Type B pancreatic cell (in vitro differentiated cells): ENCODE measurements at places on chromosomes 2 and 18. TPM values are rescaled to one million over a fixed set of nuclear protein-coding genes. Genes with fewer than 3 reads are reported as not detected.

- DNase-seq: no peak
- peaks cover 31% of the 10 kb centered on the region for H3K4me1 ChIP-seq
- H3K4me3 ChIP-seq: no peak overlapping the region
- no peak overlapping the region for H3K27ac ChIP-seq
- no peaks in the 10 kb centered on the region for H3K36me3 ChIP-seq
Observed at GRCh38 chr18:58851856-58852255, 12.8 kb upstream of the ZNF532 start.

DNA sequence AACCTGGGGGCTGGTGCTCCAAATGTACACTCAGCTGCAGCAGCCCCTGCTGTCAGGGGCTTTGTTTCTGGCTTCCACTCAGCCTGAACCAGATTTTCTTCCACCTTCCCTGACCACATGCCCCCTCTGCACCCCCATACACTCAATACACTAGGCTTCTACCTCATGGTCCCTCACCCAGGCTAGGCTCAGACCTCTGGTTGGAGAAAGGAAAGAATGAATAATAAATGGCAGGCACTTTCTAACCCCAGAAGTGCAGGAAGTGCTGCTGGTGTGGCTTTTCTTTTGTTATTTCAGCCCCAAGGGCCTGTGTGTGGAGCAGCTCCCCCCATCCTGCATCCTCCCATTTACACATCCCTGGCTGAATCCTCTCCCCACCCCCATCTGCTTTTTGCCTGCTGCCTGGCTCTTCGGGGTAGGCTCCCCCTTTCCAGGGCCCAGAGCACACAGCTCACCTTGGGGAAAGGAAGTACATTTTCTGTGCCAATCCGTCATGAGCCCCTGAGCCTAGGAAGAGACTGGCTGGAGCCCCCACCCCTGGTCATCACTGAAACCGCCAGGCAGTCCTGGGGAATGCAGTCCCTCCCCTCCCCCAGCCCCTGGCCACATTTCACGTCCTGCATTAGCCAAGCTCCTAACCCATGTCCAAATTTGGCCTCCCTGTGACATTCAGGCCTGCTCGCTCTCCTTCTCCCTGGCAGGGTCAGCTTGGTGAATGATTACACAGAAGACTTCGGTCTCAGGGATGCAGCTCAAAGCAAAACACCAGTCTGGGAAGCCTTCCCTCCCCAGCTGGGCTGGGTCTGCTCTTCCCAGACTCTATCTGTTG, 2.6 kb downstream of the DYSF start:
- H3K4me1 ChIP-seq: peaks cover 49% of the 10 kb centered on the region
- H3K27ac ChIP-seq: peak overlapping the region; percentile 52
- H3K4me3 ChIP-seq: peak overlapping the region; percentile 77
- H3K27me3 ChIP-seq: peaks cover 41% of the 10 kb centered on the region
- no peak for DNase-seq
- H3K36me3 ChIP-seq: no peaks in the 10 kb centered on the region

- peak overlapping the region; percentile 56 for H3K4me3 ChIP-seq
- peak overlapping the region; percentile 32 for H3K27ac ChIP-seq
Observed at GRCh38 chr2:69389271-69389670, 2.2 kb upstream of the GFPT1 start.

- H3K4me3 ChIP-seq: no peak overlapping the region
- DNase-seq: no peak
Observed at GRCh38 chr2:33144243-33144642, 197.5 kb downstream of the LTBP1 start.

DNA sequence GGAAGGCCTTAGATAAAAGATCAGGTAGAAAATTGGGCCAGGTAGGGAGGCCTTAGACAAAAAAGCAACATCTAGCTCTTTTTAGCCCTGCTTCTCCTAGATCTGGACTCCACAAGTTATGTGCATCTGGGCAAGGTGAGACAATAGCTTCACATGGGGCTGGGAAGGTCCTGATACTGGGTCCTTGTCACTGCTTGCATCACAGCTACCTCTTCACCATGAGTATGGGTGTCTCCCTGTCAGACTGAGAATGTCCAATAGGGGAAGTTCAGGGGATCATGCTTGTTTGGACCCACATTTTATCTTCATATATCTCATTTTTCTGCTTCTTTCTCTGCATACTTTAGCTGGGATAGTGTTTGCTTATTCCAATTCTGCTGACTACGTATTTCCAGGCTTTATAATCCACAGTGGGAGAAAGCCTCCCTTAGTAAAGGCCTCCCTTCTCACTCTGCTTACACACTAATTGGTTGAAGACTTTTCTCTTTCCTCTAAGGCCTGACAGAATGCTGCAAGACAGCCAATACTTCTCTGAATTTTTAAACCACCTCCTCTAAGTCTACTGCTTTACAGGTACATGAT, 189.6 kb downstream of the CYRIA start:
- H3K27me3 ChIP-seq: peaks cover 6% of the 10 kb centered on the region
- no peak overlapping the region for H3K4me3 ChIP-seq
- H3K27ac ChIP-seq: no peak overlapping the region
- H3K4me1 ChIP-seq: peaks cover 4% of the 10 kb centered on the region

GRCh38 chr2:113977060-113977659, 87.3 kb downstream of the ACTR3 start:
- H3K36me3 ChIP-seq: peaks cover 13% of the 10 kb centered on the region
- H3K4me3 ChIP-seq: no peak overlapping the region
- DNase-seq: no peak
- H3K27ac ChIP-seq: peak overlapping the region; percentile 65
- H3K27me3 ChIP-seq: no peaks in the 10 kb centered on the region

DNA sequence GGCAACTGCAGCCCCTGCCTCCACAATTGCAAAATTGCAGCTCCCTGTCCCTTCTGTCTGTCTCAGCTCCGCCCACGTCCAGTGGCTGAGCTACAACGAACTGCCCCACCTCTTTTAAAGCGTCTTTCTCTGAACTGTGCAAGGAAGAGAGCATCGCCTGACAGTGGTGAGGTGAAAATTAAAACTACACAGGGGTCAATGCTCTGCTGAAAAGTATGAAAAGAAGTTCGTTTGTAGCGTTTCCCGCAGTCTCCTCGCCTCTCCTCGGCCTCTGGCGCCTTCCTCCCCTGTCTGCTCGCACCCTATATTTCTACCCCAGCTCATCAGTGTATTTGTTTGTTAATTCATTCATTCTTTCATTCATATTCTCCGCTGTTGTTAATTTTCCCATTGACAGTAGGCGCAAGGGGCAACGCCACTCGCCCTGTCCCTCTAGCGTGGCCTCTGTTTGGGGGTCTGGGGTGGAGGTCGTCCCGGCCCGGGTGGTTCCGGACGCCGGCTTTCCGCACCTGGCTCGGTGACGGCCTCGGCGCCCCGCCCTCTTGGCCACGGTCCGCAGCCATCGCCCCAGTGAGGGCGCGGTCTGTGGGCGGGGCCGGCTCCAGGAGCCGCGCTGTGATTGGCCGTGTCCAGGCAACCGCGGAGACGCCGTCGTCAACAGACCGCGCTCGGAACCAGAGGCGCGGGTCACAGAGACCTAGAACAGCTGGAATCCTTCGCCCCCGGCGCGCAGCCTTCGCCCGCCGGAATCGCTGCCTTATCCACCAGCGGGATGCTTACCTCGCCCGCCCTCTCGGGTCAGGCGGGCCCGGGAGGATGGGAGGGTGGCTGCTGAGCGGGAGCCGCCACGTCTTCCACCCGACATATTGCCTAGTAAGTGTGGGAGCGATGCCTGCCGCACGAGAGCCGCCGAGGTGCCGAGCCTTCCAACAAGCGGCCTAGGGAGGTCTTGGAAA, at the start of gene VWA3B:
Gene VWA3B (plus strand): TSS at position 677 of the 956 bp plus-strand sequence. CDS start 5,926 bp downstream, outside the sequence.
- DNase-seq: peak; percentile 86
- H3K27me3 ChIP-seq: peaks cover 58% of the 10 kb centered on the region
- peaks cover 17% of the 10 kb centered on the region for H3K4me1 ChIP-seq
- H3K27ac ChIP-seq: peak within 1 kb of the TSS; percentile 81
- no peaks in the 10 kb centered on the region for H3K36me3 ChIP-seq
- H3K4me3 ChIP-seq: peak within 1 kb of the TSS; percentile 89

DNA sequence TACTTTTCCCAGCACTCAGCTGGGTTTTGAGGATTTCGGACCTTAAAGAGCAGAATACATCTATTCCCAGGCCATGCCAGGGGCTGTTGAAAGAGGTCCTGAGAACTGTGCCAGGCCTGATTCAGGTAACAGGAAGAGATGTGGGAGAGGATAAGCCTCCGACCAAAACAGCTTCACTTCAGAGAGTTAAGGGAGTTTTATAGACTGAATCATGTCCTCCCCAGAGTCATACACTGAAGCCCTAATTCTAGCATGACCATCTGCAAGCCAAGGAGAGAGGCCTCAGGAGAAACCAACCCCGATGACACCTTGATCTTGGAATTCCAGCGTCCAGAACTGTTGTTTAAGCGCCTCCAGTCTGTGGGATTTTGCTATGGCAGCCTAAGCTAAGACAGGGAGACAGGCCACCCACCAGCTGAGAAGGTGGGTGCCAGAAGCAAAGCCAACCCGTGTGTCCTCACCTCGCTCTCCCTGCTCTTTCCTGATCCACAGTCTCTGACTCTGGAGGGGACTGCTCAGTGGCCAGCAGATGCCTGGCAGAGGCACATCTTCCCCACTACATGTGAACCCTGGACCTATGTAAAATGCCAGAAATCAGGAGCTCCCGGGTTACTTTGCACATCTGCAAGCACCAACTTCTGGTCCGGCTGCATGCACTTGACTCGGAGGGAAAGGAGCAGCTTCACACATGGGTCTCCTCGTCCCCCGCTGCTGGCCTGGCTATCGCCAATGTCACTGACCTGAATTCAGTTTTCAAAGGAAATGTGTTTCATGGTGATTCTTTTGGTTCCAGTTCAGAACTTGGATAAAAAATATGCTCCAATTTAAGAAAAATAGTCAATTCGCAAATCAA, 116.8 kb upstream of the EPC2 start:
- DNase-seq: no peak
- no peaks in the 10 kb centered on the region for H3K27me3 ChIP-seq
- peaks cover 5% of the 10 kb centered on the region for H3K4me1 ChIP-seq
- H3K36me3 ChIP-seq: no peaks in the 10 kb centered on the region
- H3K27ac ChIP-seq: no peak overlapping the region
- H3K4me3 ChIP-seq: no peak overlapping the region

- no peak for DNase-seq
- H3K27me3 ChIP-seq: no peaks in the 10 kb centered on the region
- H3K27ac ChIP-seq: no peak overlapping the region
- H3K36me3 ChIP-seq: peaks cover 14% of the 10 kb centered on the region
Observed at GRCh38 chr2:236127010-236127409, 41.2 kb downstream of the GBX2 start.

DNA sequence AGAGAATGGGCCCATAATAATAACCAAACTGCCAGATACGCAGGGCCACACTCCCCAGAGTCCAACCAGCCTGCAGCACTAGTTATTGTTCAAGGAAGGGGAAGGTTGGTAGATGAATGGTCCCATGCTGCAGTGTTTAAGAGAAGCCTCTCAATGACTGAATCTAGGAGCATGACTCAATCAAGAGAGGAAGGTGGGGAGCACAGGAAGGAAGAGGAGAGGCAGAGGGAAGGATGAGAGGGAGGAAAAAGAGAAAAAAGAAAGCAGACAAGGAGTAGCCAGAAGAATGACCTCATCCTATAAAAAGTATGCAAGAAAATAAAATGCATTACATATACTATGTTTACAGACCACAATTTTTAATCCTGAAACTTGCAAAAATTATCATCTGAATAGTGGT, 174.5 kb downstream of the TCF4 start:
- DNase-seq: no peak
- peaks cover 2% of the 10 kb centered on the region for H3K27me3 ChIP-seq
- no peak overlapping the region for H3K27ac ChIP-seq
- H3K4me3 ChIP-seq: no peak overlapping the region

GRCh38 chr2:133936601-133937000, 317.3 kb upstream of the MGAT5 start:
- no peak overlapping the region for H3K4me3 ChIP-seq
- H3K4me1 ChIP-seq: no peaks in the 10 kb centered on the region
- no peak overlapping the region for H3K27ac ChIP-seq

NPPC gene
- 1.6 and 5.4 TPM in 2 replicates for total RNA-seq

ABCG8 gene
- 0.31 TPM in 1 of 2 replicates, not detected in the other for total RNA-seq

TIMM21 gene
- 40.2 and 44.8 TPM in 2 replicates for total RNA-seq

FAM161A gene
- total RNA-seq: 3.6 and 12.3 TPM in 2 replicates

LTBP1 gene
- 24.8 and 53.3 TPM in 2 replicates for total RNA-seq

PASK gene
- total RNA-seq: 31.8 and 50.9 TPM in 2 replicates

SALL3 gene
- 0.21 and 14.6 TPM in 2 replicates for total RNA-seq

DNAH7 gene
- total RNA-seq: 1.4 and 7.5 TPM in 2 replicates

AQP12A gene
- total RNA-seq: 0.97 TPM in 1 of 2 replicates, not detected in the other
